GOT3 (cell line): ENCODE measurements at places on chromosomes 5 and 9.

- DNase-seq: no peak
Observed at GRCh38 chr5:153623124-153623523, 132.7 kb downstream of the GRIA1 start.

- DNase-seq: no peak
Observed at GRCh38 chr9:85401998-85402397, 339.8 kb downstream of the AGTPBP1 start.

- DNase-seq: no peak
Observed at GRCh38 chr5:91595424-91595823, 212.3 kb upstream of the ARRDC3 start.

GRCh38 chr5:129384193-129384592 lies 75.9 kb upstream of the ADAMTS19 start:
- no peak for DNase-seq

- no peak for DNase-seq
Observed at GRCh38 chr5:115641948-115642347, 16.1 kb upstream of the TMED7 start.

DNA sequence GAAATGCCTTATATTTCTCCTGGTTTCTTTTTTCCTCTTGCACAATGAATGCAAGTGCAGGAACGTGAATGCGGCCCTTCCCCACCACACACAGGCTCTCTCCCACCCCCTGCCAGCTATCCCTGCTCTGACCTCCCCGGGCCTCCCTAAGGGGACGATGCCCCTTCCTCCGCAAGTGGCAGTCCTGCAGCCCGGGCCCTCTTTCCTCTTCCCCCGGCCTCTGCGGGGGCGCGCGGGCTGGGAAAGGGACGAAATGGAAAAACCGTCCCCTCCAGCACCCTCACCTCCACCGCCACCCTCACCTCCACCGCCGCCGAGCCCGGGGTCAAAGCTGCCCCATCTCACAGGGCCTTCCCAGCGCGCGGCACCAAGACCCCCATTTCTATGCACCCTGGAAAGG lies 44.7 kb downstream of the GAS1 start:
- DNase-seq: no peak

DNA sequence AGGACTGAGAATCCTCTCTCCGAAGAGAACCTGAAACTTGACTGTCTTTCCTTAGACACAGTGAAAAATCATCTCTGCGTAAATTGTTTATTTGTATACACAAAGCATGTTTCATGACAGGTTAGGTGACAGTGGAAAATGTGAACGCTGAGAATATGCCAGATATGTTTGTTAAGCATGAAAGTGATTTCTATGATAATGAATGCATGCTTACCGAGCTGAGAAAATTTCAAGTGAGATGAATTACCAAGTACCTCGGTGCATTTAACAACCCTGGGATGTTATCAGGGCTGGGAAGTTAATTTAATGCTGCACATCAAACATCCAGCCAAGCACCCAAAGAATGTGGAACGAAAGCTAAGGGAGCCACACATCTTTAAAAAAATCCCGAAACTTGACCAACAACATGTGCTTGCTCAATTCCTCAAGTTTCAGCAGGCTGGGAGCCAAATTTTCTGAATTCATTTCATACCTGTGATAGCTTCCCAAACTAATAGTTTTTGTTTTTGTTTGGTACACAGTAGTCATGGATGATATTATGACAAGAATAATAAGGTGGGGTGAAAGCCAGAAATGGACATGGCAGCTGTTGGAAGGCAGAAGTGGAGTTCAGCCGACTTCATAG lies 336.9 kb downstream of the ARHGEF28 start:
- no peak for DNase-seq

GRCh38 chr9:495739-496138 lies 281.1 kb downstream of the DOCK8 start:
- no peak for DNase-seq

DNA sequence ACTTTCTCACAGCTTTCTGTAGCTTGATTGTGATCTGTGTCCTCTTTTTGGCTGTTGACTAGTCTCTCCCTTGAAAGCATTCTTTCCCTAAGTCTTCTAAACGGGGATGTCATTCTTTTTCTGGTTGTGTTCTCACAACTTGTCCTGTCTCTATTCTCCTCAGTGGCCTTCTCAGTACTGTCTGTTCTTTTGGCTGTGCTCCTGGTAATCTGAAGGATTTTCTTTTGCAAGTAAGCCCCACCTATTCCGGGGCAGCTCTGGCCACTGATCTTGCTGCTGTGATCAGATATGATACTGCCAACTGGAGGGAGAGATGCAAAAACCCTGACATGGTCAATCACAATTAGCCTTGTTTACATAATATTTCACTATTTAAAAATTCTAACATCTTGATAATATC lies 172.2 kb downstream of the CDC42SE2 start:
- DNase-seq: no peak

DNA sequence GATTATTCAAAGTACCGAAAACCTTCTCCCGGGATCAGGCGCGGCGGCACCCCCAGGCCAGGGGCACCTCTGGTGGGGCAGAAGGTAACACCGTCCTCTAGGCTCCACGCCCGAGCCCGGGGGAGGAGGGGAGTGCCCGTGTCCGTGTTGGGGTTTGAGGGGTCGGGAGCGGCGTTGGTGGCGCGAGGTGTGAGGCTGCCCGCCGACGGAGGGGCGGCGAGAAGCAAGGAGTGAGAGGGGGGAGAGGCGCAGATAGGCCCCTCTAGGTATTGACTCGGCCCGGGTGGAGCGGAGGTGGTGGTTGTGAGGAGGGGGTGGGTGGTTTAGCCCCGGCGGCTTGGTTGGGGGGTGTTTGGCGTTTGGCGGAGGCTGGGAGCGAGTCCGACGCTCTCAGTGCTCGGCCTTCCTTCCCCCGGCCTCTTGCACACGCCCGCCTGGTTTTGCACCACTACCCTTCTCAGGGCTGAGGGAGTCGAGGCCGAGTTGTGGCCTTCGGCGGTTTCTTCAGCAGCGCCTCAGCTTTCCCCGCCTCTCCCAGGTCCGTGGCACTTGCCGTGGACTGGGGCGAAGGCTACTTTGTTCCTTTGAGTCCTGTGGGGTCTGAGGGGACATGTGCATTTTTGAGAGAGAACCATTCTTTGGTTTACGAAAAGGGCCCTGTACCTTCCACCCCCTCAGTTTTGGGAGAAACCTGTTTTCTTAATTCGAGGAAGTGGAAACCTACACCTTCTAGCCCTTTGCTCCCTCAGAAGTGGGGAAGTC lies 450 bp downstream of the GPBP1 start:
- DNase-seq: no peak

DNA sequence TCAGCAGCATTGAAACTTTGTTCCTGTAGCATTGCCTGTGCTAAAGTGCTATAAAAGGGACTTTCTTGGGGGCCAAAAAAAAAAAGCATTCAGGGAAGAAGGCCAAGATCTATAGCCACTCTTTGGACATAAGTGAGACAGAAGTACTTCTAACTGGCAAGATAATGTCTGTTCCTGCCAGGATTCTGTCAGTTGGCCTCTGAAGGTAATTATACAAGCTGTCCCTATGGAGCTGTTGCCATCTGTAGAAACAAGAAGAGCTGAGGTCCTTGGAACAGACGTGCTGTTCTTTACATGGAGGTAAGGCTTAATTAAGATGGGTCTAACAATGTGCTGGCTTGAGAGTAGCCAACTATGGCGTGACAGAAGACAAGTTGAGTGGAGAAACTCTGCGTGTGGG lies 9.7 kb downstream of the KIF20A start:
- no peak for DNase-seq

DNA sequence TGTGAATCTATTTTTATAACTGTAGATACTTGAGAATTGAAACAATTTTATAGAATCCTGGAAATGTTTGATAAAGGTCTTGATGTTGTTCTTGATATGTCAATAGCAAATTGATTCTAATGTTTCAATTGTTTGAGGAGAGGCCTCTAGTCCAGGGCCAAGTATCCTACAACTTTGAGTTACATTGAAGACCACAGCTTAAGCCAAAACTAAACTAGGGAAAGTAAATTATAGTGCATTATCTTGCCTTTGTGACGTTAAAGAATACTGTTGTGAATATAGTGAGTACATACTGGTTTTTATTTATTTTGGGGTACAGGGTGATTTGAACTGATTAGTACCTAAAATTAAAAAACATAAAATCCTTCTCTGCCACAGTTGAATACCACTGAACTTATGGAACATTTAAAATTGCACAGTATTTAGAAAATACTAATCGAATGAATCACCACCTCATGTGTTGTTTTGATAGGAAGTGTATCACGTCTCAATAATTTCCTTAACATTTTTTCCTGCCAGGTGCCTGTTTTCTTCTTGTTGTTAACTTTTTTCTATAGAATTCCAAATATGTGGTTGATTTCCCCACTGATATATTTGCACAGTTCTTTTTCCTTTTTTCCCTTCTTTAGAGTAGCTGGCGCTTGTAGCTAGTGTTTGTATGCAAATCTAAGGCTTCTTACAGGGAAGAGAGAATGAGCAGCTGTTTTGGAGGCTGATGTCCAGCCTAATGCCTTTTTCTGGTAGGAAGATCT lies 12.5 kb downstream of the ARHGEF28 start:
- no peak for DNase-seq

- DNase-seq: no peak
Observed at GRCh38 chr5:170508036-170508435, 4.2 kb downstream of the KCNIP1 start.

GRCh38 chr9:137227054-137227852 lies at the start of gene RNF224:
TSS of gene RNF224 (plus strand) at chr9:137227502. CDS start at chr9:137228336, 834 bp downstream.
- peak; percentile 29 for DNase-seq

DNA sequence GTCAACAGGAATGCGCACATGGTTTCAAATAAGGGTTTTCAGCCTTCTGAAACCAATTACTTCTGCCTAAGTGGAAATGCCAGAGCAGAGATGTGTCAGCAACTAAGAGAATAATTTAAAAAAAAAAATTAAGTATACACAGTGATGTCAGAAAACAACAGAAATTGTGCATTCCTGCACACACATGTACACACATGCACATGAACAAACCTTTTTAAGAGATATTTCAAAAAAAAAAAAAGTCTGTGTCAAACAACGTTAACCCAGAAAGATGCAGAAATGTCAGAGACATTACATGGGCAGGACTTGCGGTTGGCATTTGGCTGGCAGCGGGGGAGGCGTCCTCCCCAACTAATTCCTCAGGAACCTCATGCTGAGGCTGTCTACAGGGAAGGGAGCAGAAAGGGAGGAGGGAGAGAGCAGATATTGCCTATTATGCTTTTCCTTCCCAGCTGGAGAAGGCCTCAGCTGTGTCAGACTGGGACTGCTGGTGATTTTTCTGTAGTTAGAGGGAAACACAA lies 536.9 kb upstream of the WWC1 start:
- DNase-seq: peak; percentile 56

- DNase-seq: no peak
Observed at GRCh38 chr9:129939431-129939830, 103.6 kb downstream of the FNBP1 start.

DNA sequence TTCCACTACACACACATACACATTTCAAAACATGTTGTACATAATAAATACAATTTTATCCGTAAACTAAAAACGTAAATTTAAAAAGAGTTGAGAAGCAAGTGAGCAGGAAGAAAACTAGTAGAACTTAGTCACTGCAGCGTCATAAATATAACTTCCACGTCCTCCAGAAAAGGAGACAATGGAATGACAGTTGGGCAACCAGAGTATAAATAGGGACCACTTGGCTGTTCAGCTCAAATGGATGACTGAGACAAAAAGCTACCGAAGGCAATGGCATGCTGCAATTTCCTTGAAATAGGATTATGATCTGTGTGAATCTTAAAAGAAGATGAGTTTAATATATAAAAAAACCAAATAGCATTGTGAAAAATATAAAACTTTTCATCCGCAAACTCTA lies 438.5 kb upstream of the RGMB start:
- no peak for DNase-seq
